CD4-positive, alpha-beta T cell treated with Interleukin-12 subunit alpha and Interleukin-12 subunit beta, for 1 hour (primary cell): ENCODE measurements at places on chromosomes 11 and 22.

DNA sequence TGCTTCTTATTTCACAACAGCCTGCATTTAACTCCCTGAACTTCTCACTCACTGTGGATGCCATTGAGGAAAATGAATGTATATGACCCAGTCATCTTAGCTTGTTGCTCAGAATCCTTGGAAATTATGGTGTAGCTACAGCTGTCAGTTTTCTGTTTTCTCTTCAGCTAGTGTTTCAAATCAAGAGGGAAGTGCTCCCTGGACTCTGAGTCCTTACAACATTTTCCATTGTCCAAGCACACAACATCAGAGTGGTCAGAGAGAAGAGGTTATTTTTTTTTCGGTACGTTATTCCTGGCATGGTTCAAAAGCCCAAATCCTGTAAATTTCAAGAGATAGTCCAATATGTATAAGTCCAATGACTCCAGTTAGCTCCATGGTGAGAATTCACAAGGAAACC, 23.6 kb downstream of the MS4A6A start:
- no peak for DNase-seq

GRCh38 chr11:35968386-35969088, 24.7 kb downstream of the LDLRAD3 start:
- DNase-seq: no peak

- DNase-seq: no peak
Measured at GRCh38 chr22:25083807-25084200, 115.9 kb upstream of the CRYBB3 start.

DNA sequence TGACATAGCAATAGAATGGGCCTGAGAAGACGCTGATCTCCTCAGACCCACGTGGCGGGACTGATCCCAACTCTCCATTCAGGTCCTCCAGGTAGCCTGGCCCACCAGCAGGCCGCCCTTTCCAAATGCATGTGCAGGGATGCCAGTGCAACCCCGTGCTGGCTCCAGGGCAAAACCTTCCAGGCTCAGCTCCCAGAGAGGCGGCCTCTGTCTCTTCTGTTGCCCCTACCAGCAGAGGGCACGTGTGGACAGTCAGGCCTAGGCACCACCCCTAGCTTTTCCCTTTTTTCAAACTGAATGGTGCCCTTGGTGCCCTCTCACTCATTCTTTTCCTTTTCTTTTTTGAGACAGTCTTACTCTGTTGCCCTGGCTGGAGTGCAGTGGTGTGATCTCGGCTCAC, 121.7 kb downstream of the OSBP2 start:
- no peak for DNase-seq

DNA sequence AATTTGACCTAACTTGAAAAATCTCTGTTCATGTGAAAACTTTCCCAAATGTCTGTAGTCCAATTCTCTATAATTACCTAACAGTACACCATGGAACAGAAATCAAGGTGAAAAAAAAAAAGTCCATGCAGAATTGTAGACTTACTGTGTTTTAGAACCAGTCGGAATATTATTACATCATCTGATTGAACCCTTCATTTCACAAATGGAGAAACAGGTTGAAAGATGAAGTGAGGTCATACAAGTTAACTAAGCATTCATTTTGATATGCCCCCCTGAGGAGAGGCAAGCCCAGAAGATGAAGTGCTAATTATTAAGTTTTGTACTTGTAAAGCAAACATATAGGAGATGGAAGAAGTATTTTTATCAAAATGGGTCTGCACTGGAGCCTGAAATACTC, 179.4 kb downstream of the WNT11 start:
- DNase-seq: no peak

DNA sequence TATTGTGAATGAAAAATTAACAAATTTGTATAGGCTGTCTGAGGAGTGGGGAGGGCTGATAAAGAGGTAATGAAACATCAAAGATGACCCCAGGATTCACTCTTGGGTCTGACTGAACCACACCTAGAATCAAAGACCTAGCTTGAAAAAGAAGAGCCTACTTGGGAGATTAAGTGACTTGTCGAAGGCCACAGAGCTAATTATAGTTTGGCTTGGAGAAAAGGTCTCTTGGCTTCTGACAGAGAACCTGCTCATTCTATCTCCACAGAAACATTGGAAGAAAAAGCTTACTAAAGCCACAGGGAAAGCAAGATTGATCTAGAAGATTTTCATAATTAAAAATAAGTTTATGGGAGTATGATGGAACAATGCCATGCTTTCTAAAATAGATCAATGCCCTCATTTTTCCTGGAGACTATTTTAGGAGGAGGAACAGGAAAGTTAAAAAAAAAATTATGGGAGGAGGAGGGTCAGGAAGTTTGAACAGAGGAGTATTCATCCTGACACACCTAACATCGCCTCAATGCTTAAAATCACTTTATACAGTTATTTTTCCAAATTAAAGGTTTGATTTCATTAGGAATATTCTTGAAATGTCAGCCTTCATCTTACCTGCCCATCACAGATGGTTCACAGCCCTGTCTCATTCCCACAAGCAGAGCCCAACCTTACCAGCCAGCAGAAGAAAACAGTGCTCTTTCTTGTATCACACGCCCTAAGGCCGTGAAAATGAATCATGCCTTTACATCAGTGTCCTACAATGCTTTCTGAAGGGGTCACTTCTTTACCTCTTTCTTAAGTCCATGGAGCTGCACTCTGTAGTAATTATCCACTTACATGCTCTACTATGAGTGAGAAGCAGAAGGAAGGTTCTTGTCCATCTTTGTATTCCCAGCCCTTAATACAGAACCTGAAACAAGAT, 231.1 kb upstream of the MPPED2 start:
- no peak for DNase-seq

DNA sequence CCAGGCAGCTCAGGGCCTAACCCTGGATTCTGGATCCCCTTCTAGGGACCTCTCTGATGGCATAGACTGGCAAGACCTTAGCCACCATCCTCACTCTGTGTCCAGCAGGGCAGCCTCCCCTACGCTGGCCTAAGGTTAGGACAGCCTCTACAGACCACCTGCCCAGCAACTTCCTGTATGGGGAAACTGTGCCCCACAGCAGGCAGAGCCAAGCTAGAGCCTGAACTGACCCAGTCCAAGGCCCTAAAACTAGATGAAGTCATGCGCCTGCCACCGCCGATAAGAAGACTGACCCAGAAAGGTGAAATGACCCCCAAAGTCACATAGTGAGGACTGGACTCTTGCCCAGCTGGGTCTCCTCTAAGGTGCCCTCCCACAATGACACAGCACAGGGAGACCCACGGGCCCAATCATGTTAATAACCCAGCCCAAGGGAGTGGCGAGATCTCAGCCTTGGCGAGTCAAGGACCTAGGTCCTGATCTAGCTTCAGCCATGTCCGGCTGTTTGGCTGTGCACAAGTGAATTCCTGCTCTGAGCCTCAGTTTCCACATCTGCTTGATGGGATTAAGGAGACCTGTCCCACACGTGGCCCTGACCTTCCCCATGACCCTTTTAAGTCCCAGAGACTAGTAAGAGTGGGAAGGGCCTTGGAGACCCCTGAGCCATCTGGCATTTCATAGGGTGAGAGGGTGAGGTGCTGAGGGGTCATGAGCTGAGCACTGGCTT, 17.6 kb downstream of the STARD10 start:
- DNase-seq: no peak

DNA sequence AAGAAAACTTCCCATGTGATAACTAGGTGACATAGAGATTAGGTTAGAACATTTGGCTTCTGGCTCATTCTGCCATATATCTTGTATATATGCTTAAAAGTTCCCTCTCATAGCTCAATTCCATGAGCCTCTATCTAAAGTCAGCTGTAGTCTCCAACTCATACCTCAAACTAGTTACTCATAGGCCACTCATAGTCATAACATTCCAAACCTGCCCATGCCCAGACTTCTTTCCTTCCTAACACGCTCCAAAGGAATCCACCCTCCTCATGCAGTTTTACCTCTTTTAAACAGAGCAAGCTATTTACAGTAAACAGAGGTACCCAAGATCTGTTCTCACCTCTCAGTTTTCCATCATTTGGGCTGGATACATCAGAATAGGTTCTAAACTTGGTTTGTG, 39.4 kb downstream of the GLYATL2 start:
- no peak for DNase-seq

DNA sequence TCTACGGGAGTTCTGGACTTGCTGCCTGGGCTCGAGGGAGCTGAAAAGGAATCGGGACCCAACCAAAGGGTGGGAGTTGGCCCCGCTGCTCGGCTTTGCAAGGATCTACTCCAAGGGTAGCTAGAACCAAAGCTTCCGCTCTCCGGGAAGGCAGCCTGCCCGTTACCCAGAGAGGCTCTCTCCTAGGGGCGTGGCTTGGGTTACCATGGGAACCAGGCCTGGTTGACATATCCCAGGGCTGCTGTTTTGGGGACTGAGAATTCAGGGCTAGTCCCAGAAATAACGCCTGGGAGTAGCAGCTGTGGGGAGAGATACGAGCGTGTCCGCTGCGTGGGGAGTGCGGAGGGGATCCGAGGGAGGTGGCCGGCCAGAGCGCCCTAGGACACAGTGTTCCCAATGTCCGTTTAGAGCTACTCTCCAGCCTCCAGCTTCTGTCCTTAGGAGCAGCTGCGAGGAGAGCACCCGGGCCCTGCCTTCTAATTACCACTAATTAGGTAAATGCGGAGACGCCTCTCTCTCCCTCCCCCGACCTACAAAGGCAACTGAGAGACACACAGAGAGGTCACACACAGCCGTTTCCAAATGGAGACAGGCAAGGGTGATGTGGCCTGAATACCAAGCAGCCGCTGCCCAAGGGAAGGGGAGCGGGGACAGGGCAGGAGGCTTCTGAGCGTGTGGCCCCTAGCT, 141.6 kb upstream of the CADM1 start:
- no peak for DNase-seq

- DNase-seq: peak; percentile 77
Measured at GRCh38 chr22:37267135-37267587, 15.1 kb upstream of the CYTH4 start.

GRCh38 chr22:35712672-35713071, 5.0 kb upstream of the APOL5 start:
- no peak for DNase-seq

DNA sequence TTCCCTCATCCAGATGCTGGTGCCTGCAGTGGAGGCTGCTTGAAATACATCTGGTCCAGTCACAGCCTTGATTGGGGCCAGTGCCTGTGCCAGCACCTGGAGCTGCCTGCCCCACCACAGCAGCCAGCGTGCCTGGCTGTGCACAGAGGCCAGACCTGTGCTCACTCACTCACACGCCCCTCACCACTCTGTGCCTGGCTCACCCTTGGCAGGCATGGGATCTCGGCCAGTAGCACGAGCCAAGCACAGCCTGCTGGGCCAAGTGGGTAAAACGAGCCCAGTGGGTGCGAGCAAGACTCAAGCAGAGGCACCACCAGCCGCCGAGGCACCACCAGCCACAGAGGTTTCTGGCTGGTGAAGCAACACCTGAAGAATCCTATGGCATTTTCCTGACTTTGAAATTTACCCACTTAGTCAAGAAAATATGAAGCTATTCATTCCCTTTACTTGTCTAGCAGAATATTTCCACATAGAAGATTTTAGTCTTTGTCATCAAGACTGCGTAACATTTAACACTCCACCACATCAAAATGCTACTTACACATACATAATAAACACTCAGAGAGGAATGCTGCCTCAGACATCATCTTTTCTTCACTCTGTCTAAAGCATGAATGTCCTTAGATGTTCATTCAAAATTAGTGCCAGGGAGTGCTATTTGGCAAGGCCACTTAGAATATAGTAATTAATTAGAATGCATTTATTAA, 424.3 kb upstream of the FAT3 start:
- no peak for DNase-seq

DNA sequence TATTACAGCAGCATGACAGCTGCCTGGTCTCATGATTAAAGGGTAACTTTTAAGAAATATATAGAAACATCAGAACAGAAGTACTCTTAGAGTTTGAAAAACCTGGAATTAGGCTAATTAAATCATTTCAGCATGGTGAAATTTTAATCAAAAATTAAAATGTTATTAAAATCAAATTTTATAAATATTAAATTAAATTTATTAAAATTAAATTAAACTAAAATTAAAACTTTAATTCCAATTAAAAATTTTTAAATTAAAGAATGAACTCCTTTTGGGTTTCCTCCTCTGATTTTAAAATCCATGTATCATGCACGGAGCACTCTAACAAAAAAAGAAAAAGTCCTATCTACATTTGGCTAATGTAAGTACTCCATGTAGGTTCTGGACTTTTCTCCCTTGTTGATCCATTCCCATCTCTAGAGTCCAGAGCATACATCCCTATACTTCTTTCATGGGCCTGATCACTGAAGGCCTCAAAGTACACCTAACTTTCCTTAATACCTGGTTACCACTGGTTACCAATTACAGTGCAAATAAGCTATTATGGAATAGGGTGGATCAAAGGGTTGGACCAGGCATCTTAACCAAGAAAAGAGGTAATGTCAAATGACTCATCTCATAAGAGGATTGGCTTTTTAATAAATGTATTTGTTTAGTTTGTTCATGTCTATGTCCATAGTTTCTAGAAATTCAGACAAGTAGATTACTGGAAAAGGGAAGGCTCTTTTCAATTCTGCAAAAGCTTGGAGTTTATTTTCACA, 48.4 kb upstream of the MUC15 start:
- DNase-seq: no peak

DNA sequence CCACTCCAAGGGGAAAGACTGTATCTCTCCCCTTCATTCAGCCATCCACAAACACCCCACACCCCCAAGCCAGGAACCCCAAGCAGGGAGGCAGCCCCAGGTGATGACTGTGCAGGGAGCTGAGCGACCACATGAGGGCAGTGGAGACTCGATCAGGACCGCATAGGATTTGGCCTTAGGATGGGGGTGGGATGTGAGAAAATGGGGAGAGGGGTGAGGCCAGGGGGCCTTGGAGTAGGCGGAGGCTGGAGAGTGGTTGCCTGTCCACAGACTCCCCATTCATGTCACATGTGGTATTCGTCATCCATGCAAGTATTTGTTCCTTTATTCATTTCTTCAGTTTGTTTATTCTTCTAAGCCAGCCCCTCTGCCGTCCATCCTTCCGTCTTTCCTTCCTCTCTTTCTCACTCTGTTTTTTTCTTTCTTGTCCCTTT, 2.7 kb upstream of the RHOD start:
- DNase-seq: peak; percentile 34

- DNase-seq: no peak
Measured at GRCh38 chr22:38996105-38996504, 14.0 kb downstream of the APOBEC3B start.

- DNase-seq: no peak
Measured at GRCh38 chr11:26245046-26245445, 86.9 kb upstream of the ANO3 start.

- DNase-seq: no peak
Measured at GRCh38 chr22:37148742-37149665, 712 bp downstream of the IL2RB start.

- DNase-seq: no peak
Measured at GRCh38 chr11:45675646-45676045, 10.2 kb upstream of the CHST1 start.

DNA sequence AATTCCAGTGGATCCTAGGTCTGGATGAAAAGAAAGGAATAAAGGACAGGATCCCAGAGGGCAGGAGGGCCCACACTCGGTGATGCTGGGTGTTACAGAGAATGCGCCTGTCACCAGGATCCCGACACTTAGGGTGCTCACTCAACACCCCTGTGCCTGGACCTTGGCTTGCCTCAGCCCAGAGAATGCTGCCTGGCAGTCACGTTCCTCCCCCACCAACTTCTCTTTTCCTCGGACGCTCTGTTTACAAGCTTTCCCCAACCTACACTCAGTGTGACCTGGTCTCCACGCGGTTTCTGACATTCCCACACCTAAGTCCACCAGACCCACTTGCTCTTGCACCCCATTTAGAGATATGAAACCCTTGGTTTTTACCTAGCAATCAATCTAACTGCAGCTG, 38.0 kb upstream of the ETS1 start:
- DNase-seq: no peak
